Epithelial cell of esophagus (primary cell): ENCODE measurements at places on chromosomes 1 and 21.

- DNase-seq: no peak
Observed at GRCh38 chr1:227169343-227169742, 148.9 kb downstream of the CDC42BPA start.

GRCh38 chr1:111139324-111139955 is 453 bp downstream of the DRAM2 start:
- DNase-seq: peak; percentile 51

DNA sequence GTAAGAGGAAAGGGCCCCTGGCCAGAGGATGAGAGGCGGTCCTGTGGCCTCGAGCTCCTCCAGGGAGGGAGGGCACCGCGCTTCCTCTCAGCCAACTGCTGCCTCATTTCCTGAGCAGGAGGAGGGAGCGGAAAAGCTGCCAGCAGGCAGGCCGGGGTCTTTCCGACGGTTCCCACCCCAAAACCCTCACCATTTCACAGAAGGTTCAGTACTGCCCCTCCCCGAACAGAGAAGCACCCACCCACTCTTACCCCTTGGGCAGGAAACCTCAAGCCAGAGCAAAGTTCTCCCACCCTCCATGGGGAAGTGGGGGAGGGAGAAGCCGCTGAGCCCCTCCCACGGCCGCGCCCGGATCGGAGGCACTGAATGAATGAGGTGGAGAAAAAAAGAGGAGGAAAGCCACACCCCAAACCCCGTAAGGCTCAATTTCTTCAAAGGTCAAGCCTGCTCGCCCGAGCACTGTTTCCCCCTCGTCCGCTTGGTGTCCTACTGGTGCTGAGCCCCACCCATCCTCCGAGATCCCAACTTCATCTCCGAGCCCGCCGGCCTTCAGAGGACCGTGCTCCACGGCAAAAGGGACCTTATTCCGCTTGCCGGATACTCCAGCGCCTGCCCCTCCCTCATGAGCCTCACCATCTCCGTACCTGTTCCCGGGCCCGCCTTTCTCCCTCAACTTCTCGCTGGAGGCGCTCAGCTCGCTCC is 9.4 kb downstream of the TPM3 start:
- DNase-seq: peak; percentile 80

DNA sequence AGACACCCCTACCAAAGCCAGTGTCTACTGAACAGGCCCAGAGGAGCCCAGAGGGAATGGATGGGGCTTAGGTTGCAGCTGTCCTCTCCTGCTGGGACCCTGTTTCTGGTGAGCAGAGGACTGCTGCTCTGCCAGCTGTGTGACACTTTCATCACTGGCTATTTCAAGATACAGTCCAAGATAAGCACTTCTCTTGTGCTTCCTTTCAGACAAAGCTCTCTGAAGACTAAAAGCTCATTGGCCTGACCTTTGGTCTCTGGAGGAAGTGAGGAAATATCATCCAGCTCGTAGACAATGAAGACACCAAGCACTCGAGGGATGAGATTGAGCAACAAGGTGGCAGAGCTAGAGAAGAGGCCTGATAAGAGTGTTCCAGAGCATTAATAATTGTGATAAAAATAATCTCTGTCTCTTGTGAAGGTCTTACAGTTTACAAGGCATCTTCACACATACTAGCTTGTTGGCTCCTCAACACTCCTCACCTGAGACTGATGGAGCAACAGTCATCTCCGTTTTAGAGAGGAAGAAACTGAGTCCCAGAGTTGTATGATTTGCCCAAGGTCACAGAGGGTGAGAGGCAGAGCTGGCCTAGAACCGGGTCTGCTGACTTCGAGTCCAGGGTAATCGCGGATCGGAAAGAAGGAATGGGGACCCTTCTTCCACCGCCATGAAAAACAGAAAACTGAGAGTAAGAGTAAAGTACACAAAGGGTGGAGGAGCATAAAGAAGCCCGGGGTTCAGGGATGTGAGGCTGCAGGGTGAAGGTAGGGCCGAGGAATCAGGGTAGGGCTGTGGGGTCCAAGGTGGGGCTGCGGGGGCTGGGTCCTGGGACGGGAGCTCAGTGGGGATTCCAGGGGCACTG is 666 bp downstream of the PAFAH2 start:
- DNase-seq: peak; percentile 47

GRCh38 chr21:25036775-25037174 is 570.5 kb downstream of the MRPL39 start:
- DNase-seq: no peak

DNA sequence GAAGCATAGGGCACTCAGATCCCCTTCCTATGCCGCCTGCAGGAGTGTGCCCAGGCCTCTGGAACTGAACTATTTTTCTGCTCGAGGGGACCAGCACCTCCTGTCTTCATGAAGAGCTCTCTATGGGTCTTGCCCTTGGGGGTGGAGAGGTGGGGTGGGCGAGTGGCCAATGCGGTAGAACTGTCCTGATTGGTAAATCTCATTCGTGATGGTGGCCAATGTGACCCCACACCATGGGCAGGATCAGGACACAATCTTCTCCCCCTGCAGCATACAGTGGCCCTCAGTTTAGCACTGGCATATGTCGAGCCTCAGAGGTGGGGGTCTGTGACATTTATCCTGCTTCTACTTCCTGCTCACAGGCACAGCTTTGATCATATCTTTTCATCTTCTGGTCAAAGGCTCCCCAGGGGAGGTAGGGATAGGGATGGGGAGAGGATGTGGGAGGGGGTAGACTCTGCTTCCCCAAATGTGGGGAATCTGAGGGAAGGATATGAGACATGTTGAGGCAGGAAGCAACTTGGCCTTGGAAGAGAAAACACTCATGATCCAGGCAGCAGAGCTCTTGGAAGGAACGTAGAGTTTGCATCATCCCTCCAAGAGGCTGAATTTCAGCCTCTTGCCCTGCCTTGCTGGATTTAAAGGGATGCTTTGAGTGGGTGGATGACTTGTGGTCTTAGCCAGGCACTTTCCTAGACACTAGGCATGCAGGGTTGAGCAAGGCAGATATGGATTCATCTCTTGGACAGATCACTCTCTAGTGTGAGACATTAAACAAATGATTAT is 81.8 kb downstream of the LAMC2 start:
- peak; percentile 98 for DNase-seq

- no peak for DNase-seq
Observed at GRCh38 chr1:10680487-10680886, 116.0 kb downstream of the CASZ1 start.

GRCh38 chr1:53089478-53090226 is 27.6 kb downstream of the PODN start:
- no peak for DNase-seq

DNA sequence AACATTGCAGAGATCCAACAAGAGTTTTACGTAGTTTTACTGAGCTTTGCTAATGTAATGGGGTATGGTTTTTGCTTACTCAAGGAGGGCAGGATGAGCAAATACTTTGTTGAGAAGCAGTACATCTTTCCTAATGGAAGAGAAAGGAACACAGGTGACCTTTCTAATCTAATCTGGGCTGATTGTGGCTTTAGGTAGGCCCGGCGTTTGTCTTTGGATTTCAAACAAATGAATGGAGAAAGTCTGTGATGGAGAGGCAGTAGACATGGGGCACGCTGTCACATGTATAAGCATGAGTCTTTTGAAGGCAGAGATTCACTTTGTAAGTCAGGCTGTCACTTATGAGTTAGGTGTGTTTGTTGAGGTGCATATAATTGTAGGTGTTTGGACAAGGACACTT is 1.7 kb downstream of the PLEKHM2 start:
- DNase-seq: peak; percentile 47

GRCh38 chr1:190904091-190904695 is 426.5 kb upstream of the BRINP3 start:
- peak; percentile 77 for DNase-seq

- peak; percentile 7 for DNase-seq
Observed at GRCh38 chr1:95627244-95627643, 393.2 kb downstream of the RWDD3 start.

DNA sequence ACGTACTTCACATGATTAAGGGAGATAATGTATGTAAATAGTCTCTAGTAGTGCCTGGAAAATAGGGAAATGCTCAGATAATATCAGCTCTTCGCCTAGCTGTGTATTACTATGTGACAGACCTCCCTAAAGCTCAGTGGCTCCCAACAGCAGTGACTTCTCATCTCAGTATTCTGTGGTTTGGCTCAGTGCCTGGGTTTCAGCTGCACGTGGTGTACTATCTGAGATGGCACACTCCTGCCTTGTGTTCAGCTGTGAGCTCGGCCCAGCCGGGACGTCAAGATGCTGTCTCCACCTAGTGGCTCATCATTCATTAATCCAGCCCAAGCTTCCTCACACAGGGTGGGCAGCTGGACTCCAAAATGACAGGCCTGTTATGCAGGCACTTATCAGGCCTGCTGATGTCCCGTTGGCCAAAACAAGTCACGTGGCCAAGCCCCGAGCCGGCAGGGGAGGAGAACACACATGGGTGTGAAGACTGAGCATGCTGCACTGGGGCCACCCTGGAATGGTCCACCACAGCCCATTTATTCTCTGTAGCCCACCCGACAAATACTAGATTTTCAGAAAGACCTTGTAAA is 17.8 kb downstream of the SLFNL1 start:
- peak; percentile 99 for DNase-seq

DNA sequence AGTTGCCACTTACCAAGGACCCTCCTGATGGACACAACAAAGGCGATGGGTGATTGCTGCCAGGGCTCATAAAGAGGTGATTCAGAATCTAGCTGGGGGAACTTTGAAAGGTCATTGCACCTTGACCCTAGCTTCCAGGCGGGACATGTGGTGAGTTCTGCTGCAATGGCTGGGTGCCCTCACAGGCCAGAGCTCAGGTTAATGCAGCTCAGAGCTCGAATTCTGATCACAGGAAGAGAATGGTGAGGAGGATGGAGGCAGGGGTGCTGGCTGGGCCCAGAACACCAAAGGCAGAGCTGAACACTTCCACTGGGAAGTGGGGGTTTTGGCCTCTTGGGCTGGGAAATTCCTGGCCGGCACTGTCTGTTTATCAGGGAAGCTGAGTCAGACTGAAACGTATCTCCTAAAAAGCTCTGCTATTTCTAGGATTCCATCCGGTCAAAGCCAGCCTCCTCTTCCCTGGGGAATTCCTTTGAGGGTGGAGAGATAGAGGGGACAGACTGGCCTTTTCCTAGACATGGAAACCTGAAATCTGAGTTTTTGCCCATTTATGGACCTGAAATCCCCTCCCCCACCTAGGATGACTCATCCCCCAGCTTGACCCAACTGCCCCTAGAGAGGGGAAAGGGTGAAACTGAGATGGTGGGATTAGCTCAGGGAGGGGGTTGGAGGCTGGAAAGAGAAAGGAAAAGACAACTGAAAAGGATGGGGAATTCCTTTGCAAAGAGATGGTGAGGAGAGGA is 27.2 kb downstream of the NUAK2 start:
- peak; percentile 82 for DNase-seq

GRCh38 chr1:243623841-243624240 is 226.2 kb downstream of the AKT3 start:
- DNase-seq: no peak

DNA sequence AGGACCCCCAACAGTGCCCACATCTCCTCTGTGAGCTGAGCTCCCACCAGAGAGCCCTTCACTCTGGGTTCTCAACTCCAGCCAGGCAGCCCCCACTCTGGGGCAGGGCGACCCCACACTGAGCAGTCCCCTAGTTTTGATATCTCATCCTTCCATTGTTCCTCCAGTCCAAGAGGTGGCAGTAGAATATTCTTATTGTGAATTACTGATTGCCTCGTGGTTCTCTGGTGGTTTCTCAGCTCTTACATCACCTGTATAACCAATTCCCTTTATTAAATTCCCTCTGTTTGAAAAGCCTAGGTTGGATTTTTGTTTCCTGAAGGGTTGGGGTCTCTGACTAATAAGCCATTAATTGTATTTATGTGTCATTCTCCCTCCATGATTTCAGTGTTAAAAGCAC is 407.5 kb downstream of the SETD4 start:
- DNase-seq: no peak

DNA sequence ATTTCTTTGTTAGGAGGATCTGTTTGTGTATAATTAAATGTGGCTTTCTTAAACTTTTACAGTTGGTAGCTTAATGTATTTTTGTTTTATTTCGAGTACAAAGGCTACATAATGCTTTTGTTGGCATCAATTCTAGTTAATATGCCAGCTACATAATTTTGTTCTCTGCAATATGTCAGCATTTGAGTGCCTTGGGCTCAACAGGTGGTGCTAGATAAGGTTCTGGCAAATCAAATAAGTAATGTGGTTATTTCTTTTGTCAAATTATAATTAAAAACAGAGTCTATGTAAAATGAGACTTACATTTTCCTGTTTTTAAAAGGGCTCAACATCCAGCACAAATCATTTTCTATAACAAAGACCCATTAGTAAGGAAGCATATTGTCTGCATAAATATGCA is 410.6 kb upstream of the NR5A2 start:
- no peak for DNase-seq

DNA sequence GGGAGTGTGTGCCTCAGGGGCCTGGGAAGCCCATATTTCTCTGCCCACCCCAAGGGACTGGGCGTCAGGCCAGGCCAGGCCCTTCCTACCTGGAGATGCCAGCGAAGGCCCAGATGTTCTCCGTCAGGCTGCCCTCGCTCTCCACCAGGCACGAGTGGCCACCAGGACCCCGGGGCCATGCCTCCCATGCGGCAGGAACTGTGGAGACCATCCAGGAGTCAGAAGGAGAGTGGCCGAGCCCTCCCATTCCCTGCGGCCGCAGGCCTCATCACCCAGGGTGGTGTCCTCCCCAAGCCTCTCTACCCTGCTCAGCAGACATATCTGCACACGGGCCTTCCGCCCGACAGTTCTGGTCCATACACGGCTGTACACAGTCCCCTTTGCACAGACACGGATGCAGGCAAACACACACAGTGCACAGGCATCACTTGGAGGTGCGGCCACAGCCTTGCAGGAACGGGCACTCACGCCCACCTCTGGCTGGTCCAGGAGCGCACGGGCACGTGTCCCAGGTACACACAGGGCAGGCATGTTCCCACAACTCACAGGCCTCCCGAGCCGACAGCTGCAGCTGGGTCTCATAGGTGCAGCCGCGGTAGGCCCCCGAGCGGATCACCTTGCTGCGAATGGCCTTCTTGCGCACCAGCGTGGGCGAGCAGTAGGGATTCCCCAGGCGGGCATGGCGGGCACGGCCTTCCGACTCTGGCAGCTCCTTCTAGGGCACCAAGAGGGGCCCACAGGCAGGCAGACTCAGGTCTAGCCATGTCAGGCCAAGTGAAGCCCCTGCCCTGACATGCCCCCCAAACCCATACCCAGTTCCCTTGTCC is 5.9 kb upstream of the KIF17 start:
- DNase-seq: no peak

GRCh38 chr1:160006312-160006940 is 25.4 kb downstream of the PIGM start:
- DNase-seq: peak; percentile 83

- DNase-seq: no peak
Observed at GRCh38 chr1:244400974-244401373, 50.7 kb downstream of the ADSS2 start.

- DNase-seq: no peak
Observed at GRCh38 chr1:154983776-154984466, 777 bp downstream of the FLAD1 start.

DNA sequence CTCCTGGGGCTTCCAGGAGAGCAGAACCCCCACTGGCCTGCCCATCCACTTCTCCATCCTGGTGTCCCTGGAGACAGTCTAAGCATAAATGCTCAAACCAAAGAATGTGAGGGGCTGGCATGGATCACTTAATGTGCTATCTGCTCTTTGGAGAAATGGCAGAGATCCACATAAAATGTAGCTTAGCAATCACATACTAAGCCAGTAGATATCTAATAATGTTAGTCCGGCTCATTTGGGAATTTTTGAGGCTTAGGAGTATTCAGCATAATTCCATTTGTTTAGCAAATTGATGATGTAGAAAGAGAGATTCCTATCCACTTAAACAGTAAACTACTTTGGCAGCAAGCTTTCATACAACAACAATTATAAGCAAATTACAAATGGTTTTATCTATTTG is 90.7 kb downstream of the TENT5C start:
- no peak for DNase-seq
